SK-MEL-5 (cell line): ENCODE measurements at places on chromosomes 5 and 9. TPM values are rescaled to one million over a fixed set of nuclear protein-coding genes. Genes with fewer than 3 reads are reported as not detected.

DNA sequence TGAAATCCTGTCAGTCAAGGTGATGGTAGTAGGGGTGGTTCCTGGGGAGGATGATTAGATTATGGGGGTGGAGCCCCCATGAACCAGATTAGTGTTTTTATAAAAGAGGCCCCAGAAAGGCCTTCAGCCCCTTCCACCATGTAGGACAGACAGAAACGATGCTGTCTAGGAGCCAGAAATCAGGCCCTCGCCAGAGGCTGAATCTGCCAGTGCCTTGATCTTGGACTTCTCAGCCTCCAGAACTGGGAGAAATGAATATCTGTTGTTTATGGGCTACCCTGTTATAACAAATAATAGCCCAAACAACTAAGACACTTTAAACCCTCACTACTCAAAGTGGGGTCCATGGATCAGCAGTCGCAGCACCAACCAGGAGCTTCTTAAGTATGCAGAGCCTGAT is 20.2 kb upstream of the FOXB2 start:
- no peak for DNase-seq

The SPINK7 gene
- not detected in 2 replicates for total RNA-seq

The PLAC8L1 gene
- not detected in 2 replicates for total RNA-seq

The SH3RF2 gene
- total RNA-seq = 0.51 and 0.77 TPM in 2 replicates

- DNase-seq = no peak
Observed at GRCh38 chr9:3586066-3586465, 60.3 kb upstream of the RFX3 start.

DNA sequence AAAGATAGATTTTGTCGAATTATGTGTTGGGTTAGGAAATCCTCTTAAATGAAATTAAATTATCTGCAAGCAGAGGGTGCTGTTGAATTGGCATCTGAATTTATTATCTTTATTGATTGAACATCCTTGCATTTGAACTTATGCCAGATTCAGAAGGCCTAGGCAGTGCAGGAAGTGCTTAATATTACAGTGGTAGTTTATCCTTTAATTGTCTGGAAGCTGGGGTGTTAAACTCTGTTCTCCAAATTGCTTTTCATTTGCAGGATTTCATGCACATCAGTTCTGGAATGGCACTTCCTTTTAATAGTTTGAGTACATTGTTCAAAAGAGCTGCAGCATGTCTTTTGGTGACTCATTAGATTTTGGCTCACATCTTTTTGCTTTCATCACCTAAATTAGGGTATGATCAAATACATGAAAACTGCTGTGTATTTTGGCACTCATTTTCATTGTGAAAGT is 186.3 kb downstream of the KDM4C start:
- DNase-seq = peak; percentile 4

DNA sequence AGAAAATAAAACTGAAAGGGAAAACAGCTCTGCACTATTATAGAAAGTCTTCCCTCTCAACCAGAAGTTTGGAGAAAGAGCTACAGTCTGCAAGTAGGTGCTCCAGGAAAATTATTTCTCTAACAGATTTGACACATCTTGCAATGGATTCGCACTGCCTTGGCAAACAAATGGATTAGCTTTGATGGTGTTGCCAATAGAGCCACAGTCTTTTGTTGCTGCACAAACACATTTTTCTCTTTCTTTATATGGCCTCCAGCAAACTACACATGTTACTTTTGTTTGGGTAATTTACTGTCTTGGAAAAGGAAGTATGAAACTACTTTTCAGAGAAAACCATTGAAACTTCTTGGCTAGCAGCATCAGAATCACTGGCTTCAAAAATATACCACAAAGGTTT is 523.1 kb downstream of the EFNA5 start:
- DNase-seq = no peak

DNA sequence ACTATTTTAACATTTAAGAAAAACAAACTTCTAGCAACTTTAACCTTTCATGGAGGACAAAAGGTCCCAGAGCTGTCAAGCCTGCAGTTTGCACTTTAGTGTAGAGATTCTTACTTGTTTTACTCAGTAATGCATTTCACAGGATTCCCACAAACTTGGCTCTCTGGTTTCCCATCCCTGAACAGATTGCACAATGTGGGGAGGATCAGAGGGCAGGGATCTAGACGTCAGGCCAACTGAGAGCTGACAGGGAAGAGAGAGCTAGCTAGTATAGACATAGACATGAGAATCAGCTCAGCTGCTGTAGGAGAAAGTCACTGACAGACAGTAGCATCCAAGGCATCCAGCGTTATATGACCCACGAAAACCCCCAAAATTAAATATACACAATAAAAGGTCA is 20.9 kb upstream of the BNIP1 start:
- DNase-seq = no peak

GRCh38 chr5:143698574-143698973 is 113.4 kb upstream of the HMHB1 start:
- no peak for DNase-seq

DNA sequence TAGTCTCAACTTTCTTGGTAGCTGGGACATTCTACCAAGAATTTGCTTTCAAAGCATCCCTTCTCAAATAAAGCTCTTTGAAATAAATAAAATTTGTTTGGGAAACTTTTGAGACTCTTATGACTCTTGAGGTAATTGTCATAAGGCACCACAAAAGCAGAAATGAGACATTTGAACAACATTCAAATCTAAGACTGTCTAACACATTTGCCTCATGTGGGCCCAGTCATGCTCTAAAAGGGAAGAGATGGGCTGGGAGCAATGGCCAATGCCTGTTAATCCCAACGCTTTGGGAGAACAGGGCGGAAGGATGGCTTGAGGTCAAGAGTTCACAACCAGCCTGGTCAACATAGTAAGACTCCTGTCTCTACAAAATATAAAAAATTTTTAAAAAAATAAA is 26.4 kb downstream of the SLC31A2 start:
- DNase-seq = no peak
